ENCODE measurements at places on chromosomes 2 and 18.
A peak's percentile ranks its signal among the peaks of the same experiment; 100 is the strongest.

GRCh38 chr2:46068636-46069035, 228.6 kb upstream of the EPAS1 start:
- DNase-seq = no peak

GRCh38 chr2:84686783-84687476, 170.6 kb downstream of the DNAH6 start:
- no peak for DNase-seq

GRCh38 chr18:12930376-12930775, 17.4 kb upstream of the SEH1L start:
- DNase-seq = no peak

GRCh38 chr2:113233593-113234550, 44.8 kb downstream of the PAX8 start:
- DNase-seq = no peak

DNA sequence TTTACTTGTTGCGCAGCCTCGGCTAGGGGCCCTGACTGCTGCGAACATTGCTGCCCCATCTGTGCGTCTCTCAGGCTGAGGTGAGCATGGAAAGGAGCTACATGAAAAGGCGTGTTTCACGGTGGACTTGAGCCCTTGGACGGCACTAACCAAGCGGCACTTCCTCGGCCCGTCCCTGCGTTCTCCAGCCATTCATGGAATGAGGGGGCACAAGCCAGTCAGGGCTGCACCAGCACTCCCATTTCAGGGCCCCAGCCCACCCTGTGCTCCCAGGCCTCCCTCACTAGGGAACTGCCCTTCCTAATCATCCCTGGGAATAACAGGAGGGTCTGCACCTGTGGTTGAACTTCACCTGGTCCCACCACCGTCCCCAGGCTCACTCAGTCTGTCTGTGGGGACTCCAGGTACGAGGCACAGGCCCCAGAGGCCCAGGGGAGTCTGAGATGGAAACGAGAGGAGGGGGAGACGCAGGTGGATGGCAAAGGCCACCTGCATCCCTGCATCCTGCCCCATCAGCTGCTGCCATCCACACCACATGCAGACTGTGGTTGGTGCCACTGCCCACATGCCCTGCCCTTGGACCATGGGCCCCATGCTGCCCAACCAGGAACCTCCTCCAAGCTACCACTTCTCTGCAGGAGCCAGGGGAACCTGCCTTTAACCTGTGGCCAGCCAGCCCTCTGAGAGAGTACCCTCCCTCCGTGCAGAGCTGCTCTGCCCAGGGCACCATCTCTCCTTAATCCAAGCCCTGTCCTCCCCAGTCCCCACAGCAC, 99.7 kb downstream of the EIPR1 start:
- no peak for DNase-seq

GRCh38 chr2:99680946-99681345, 191.1 kb upstream of the REV1 start:
- DNase-seq = no peak

DNA sequence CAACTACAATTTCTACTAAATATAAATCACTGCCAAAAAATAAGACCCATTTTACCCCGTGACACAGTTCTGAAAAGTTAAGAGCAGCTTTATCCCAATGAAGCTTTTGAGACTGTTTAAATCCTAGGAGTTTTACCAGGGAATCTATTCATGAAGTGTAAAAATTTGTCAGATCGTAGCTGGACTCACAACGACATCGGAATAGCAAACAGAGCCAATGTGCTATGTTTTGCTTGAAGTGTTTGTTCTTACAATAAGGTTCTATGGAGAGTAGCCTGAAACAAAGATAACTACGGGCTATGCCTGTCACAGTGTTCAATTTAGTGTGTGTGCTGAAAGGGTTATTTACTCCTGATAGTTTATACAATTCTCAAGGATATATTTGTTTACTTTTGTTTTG, 78.5 kb upstream of the L3MBTL4 start:
- DNase-seq = no peak

GRCh38 chr18:2135309-2135708, 436.0 kb downstream of the METTL4 start:
- no peak for DNase-seq

GRCh38 chr2:240240017-240240734, 99.7 kb upstream of the OTOS start:
- DNase-seq = no peak

- DNase-seq = no peak
Measured at GRCh38 chr2:118846442-118846952, 951 bp downstream of the EN1 start.

GRCh38 chr2:203893401-203893800, 25.8 kb downstream of the CTLA4 start:
- peak; percentile 77 for DNase-seq

- DNase-seq = no peak
Measured at GRCh38 chr2:12766421-12766879, 49.7 kb downstream of the TRIB2 start.

DNA sequence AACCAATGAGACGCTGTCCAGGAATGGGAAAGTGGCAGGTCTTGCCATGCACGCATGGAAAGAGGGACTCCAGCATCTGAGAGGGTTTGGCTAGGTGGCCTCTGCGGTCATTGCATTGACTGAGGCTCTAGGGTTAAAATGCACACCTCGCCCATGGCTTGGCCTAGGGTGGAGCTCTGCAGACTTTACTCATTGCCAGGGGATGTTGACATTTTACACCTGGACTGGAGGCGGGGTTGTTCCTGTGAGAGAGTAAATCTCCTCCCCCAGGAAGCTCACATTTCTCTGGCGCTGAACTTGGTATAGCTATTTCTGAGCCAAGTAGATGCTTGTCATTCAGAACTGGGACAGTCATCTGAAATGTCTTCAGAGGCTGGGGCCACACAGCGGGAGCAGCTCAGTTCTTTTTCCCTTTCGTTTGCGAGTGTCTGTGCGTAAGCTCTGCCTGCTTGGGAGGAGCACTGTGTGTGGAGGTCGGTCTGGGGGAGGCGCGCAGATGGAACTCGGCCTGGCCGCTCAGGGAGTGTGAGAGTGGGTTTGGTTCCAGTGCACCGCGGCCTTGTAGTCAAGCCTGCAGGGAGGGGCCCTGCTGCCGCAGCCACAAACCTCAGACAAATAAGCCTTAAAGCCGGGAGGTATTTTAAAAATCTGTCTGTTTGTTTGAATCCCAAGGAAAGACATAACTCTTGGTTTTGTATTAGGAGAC, 76.5 kb downstream of the LPIN1 start:
- DNase-seq = no peak
